ENCODE measurements at places on chromosomes 11 and 22.

DNA sequence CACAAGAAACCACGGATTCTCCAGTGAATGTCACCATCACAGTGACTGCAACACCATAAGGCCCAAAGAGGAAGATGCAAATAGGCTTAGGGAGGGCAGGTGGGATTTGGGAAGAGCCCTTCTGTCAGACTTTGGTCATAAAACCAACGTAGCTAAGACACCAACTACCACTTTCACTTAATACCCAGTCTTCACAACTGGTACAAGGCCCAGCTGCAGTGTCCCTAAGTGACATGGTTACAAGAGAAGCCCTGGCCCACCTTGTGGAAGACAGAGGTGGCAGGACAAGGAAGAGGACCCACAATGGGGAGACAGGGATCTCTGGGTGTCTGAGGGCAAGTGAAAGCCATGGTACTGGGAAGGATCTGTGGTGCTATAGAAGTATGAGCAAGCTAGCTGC is 10.0 kb downstream of the VSIG10L2 start:
- DNase-seq: no peak

DNA sequence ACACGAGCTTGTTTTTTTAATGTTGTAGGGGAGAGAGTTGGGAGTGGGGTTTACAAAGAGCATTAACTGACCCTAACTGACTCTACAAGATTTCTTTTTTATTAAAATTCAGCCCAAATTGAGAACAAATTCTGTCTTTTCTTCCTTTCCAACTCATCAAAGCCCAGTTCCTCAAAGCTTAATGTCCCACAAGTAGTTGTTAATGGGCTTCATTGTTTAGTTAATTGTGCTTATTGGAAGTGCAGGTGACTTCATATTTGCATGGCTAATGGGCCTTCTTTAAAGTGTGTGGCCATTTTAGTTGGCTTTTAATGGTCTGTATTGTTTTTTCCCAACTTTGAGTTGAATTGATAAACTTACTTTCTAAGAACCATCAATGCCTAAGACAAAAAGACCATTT is 39.8 kb downstream of the MPPED2 start:
- no peak for DNase-seq

- DNase-seq: no peak
Observed at GRCh38 chr11:133136376-133136775, 395.9 kb downstream of the OPCML start.

DNA sequence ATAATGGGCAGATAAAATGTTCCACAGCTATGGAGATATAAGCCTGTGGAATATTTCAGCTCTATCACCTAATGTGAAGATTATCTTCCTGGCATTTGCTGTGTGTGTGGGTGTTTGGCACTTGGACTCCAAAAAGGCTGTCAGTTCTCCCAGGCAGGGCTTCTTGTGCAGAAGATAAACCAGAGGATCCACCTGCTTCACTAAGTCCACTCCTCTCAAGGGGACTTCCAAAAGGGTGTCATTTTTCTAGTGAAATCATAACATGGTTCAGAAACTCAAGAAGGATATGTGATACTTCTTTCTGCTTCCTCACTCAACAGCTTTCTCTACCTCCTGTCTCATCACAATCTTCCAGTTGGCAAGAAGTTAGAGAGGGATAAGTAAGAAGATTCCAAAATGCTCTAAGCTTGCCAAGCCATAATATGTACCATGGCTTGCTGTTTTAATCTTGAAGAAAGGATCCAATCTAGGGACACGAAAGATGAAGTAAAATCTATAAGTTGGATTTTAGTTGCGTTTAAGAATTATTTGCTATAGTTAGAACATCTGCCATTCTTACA is 206.2 kb upstream of the MTMR2 start:
- DNase-seq: no peak

DNA sequence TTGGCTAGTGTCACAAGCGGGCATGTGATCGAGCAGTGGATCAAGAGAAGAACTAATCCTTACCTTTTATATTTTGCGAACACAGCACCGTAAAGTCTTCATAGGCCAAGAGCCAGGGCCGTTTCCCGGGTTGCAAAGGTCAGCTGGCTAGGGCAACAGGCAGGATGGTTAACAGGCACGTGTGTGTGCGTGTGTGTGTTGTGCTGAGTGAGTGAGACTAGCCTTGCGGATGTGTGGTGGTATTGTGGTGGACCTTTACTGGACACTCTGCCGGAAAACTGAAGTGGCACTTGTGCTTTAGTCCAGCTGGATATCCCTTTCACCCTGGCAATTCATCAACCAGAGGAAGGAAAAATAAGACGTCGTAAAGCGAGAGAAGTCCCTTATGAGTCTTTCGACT is 176.7 kb downstream of the BCR start:
- DNase-seq: no peak

DNA sequence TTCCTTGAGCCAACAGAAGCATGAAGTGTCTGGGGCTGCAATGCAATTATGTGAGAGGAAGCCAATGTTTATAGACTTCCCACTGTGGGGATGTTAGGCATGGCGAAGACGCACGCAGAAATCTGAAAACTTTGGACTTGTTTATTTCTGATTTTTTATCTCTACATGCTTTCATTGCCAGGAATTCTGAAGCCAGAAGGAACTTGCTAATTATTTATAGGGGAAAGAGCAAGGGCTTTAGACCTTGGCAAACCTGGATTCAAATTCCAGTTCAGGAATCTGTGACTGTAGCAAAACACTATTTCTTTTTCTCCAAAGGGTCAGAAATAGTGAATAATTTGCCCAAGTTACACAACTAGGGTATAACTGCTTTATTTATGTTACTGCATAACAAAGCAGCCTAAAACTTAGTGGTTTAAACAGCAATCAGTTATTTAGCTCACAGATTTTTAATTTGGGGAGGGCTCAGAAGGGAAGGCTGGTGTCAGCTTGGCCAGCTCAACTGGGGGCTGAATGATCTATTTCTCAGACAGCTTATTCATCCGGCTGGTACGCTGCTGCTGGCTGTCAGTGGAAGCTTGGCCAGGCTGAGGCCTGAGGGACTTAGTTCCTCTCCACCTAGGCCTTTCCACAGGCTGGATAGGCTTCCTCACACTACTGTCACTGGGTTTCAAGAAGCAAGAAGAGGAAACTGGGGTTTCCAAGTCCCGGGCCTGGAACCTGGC is 1.9 kb upstream of the OR6Q1 start:
- no peak for DNase-seq

GRCh38 chr11:94793002-94793401 is 24.8 kb downstream of the AMOTL1 start:
- no peak for DNase-seq

DNA sequence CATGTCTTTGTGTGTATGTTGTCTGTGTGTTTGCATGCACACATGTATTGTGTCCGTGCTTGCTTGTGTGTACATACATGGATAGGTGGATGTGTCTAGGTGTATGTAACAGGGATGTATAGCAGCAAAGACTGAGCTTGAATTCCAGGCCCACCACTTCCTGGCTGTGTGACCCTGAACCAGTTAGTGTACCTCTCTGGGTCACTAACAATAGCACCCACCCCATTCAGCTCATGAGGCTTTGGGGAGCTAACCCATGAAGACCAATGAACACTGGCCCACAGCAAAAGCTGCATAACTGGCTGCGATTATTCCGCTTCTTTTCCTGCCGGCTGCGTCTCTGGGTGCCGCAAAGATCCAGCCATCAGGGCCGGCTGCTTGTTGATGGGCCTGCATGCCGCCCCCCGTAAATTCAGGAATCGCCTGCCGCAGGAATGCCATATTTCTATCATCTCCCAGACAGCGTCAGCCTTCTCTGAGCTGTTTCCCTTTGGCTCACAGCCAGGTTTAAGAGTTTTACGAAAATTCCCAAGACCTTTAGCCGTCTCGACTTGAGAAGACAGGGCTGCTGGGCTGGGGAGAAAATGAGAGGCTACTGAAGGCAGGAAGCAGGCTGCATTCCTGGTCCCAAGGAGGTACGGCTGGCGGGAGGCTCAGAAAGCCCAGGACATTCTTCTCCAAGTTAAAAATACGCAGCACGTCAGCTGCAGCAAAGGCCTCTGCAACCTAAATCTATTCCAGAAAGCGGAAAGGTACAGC is 224.6 kb downstream of the MN1 start:
- DNase-seq: no peak

GRCh38 chr22:35174401-35175038 is 82.8 kb upstream of the HMGXB4 start:
- DNase-seq: no peak

- no peak for DNase-seq
Observed at GRCh38 chr11:122287401-122287800, 171.4 kb upstream of the BLID start.

DNA sequence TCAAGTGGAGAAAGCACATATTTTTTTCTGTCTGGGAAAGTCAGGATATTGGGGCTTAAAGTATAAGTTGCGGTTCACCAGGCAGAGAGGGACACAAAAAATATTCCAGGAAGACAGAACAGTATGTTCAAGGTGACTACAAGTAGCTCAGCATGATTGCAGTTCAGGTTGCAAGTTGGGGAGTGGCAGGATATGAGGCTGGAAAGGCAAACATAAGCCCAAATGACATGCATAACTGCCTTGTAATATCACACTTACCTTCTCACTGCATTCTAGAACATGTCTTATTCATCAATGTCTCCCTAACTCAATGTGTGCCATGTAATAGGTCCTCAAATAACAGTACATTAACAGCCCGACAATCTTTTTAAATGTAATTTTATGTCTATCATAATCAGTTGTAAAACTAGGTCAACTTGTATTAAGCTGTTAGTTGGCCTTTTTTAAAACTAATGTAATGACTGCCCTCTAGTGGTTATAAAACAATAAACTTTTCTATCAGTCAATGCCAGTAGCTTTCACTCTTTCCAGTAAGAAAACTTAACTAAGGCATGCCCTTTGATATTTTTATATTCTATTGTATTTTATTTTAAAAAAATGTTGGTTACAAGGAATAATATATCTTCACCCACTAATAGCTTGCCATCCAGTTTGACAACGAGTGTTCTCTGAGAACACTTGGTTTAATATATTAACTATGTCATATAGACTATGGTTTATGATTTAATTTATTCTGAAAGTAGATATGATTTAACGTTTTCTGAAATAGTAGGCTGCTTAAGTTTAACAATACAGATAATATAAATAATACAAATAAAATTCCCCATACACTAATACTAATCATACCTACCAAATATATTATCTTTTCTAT is 39.4 kb upstream of the CFAP300 start:
- no peak for DNase-seq

- DNase-seq: no peak
Observed at GRCh38 chr11:596374-596773, 19.4 kb downstream of the IRF7 start.

DNA sequence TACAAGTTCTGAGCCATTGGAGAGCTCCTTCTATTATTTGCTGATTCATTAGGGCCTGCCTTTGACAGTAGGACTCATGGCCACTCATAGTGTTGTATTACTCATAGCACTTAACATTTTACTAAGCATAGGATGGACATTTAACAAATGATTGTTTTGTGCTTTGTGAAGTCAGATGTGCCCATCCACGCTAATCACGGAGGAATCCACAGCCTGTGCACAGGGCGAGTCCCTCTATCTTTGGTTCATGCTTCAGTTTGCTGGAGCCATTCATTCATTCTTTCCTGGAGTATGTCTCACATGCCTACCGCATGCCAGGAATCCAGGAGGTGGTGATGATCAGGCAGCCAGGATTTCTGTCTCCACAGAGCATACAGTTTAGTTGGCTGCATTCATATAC is 254.1 kb downstream of the NTM start:
- DNase-seq: no peak

GRCh38 chr22:49512487-49513165 is 315.0 kb downstream of the BRD1 start:
- no peak for DNase-seq

GRCh38 chr11:112425121-112425520 is 164.5 kb upstream of the PLET1 start:
- no peak for DNase-seq

DNA sequence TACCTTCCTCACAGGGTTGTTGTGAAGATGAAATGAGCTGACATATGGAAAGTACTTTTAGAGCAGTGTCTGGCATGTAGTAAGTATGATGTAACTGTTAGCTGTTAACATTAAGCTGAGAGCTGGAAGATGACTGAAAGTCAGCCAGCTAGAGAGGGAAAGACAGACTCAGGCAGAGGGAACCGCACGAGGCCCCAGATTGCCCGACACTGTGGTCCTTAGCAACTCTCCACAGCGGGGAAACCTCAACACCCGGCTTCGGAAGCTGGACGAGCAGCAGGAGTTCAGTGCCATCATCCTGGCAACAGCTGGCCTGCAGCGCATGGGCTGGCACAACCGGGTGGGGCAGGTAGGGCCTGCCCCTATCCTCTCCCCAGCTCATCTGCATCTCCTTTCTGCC is 6.5 kb downstream of the HMBS start:
- DNase-seq: no peak

GRCh38 chr11:93198215-93198845 is 539 bp upstream of the SLC36A4 start:
- DNase-seq: no peak

DNA sequence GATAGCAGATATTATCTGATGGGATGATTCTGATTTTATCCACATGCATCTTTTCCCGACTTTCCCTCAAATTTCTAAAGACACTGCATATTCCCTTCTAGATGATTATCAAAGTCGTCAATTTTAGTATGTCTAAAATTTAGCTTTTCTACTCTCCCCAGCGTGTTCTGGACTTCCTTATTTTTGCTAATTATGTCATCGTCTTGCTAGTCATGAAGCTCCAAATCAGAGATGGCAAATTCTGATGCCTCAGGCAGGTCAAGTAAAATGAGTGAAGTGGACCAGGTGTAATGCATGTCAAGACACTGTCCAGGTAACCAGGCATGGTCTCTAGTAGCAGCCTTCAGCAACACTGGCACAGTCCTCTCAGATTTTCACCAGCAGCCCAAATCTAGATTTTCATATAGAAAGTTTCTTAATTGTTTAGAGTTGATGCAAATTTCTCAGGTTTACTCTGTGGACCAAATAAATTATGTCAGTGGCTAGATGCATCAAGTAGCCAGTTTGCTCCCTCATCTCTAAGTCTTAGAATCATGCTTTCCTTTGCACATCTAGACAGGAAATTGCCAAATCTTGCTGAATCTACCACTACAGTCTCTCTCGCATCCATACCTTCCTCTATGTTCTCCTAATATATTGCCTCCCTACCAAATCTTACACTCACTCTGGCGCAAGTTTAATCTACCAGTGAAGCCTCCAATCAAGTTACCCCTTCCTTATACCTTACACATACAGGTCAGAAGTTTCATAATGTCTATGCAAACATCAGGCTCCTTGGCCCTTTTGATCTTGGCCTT is 10.6 kb downstream of the HSD17B12 start:
- DNase-seq: no peak

DNA sequence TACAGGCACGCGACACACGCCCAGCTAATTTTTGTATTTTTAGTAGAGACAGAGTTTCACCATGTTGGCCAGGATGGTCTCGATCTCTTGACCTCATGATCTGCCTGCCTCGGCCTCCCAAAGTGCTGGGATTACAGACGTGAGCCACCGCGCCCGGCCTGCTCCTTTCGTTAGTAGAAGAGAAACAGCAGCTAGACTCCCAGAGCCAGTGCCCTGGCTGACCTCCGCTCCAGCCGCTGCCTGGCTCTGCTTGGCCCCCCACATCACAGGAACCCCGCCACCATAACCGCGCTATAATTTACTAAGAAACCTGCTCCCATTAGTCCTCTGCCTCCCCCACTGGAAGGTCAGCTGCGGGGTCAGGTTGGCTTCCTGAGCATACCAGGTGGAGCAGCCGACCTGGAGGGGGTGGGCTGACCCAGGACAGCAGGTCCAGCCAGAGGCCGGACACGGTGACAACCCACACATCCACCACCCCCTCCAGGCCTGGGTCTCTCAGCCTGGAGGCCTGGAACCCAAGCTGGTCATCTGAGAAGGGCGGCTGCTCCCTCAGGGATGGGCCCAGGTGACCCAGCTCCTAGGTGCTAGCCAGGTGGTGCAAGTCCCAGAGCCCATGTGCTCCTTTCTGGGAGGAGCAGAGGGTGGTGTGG is 7.5 kb upstream of the POLDIP3 start:
- DNase-seq: no peak

- no peak for DNase-seq
Observed at GRCh38 chr22:23751441-23751996, 607 bp upstream of the ZNF70 start.
